MM.1S (cell line): ENCODE measurements at places on chromosomes 2 and 18.

GRCh38 chr2:190407662-190408537, at the start of gene MFSD6:
Gene MFSD6, plus strand, starts transcription at chr2:190408355. Its CDS starts 27,675 bp downstream, at chr2:190436030.
- peak within 1 kb of the TSS; percentile 91 for H3K4me3 ChIP-seq
- H3K36me3 ChIP-seq, result no peaks in the 10 kb centered on the region
- H3K4me1 ChIP-seq, result peaks cover 11% of the 10 kb centered on the region; the same call in 1 of the 2 replicates
- no peaks in the 10 kb centered on the region for H3K27me3 ChIP-seq
- peak; percentile 57 for DNase-seq

GRCh38 chr2:229425598-229425997, 154.5 kb upstream of the PID1 start:
- H3K4me1 ChIP-seq, result no peaks in the 10 kb centered on the region
- H3K27ac ChIP-seq, result no peak overlapping the region
- no peaks in the 10 kb centered on the region for H3K27me3 ChIP-seq
- DNase-seq, result no peak
- H3K4me3 ChIP-seq, result no peak overlapping the region

GRCh38 chr2:70686577-70687460, 81.2 kb downstream of the ADD2 start:
- H3K36me3 ChIP-seq, result no peaks in the 10 kb centered on the region
- H3K27ac ChIP-seq, result no peak overlapping the region
- H3K4me3 ChIP-seq, result no peak overlapping the region

DNA sequence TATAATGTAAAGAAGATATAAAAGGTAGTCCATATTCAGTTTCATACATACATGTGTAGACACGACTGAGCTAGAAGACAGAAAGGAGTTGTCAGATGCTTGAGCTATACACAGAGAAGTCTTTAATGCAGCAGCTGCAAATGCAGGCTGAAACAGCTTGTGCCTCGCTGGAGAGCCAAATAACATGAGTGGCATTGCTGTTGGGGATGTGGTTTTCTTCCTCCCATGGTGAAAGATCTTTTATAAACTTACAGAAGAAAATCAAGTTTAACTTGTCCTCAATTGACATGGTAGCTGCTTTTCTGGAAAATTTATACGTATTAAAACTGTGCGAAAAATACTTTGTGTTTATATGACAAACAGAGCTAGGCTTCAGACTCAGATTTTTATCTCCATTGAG, 16.4 kb upstream of the IL1R1 start:
- H3K4me3 ChIP-seq, result no peak overlapping the region
- no peak for DNase-seq
- H3K27ac ChIP-seq, result no peak overlapping the region

DNA sequence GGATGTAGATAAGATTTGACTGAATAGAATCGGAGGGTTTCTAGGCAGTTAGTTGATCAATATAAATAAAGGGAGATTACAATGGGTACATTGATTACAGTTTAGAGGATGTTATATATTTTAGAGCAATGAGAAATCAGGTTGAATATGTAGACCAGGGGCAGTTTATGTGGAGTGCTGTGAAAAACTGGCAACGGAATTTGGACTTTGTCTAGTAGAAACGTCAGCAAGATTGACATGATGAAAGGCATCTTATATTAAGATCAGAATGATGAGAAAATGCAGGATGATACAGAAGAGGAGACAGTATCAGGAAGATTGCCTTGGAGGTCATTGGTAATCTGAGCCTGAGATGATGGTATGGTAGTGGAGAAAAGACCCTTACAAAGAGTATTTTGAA, 39.9 kb downstream of the RAB10 start:
- no peaks in the 10 kb centered on the region for H3K27me3 ChIP-seq
- H3K4me1 ChIP-seq, result peaks cover 4% of the 10 kb centered on the region
- DNase-seq, result no peak
- no peaks in the 10 kb centered on the region for H3K36me3 ChIP-seq

DNA sequence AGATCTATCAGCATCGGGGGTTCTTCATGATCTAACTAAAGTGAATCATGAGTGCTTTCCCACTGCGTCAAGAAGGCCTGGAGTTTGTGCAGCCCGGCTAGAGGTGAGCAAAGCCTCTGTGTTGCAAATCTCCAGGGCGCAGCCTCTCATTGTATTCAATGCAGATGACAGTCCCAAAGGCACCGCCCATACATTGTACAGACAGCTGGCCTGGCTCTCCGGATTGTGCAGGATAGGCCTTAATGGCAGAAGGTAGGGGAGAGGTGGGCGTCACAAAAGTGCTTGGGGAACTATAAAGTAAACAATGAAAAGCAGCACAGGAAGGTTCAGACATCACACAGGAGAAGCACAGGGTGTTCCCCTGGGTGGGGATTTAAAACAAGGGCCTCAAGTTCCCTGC, 907 bp upstream of the GYPC start:
- no peaks in the 10 kb centered on the region for H3K27me3 ChIP-seq
- peaks cover 21% of the 10 kb centered on the region for H3K4me1 ChIP-seq
- DNase-seq, result no peak
- H3K27ac ChIP-seq, result no peak overlapping the region
- H3K4me3 ChIP-seq, result no peak overlapping the region
- no peaks in the 10 kb centered on the region for H3K36me3 ChIP-seq

GRCh38 chr2:216107760-216108159, 1.4 kb upstream of the XRCC5 start:
- DNase-seq, result no peak
- peaks cover 27% of the 10 kb centered on the region for H3K4me1 ChIP-seq
- H3K36me3 ChIP-seq, result no peaks in the 10 kb centered on the region
- H3K27ac ChIP-seq, result no peak overlapping the region

GRCh38 chr2:27074738-27075565, 3.5 kb upstream of the EMILIN1 start:
- H3K4me3 ChIP-seq, result no peak overlapping the region
- H3K27me3 ChIP-seq, result no peaks in the 10 kb centered on the region
- H3K4me1 ChIP-seq, result peaks cover 53% of the 10 kb centered on the region
- H3K36me3 ChIP-seq, result no peaks in the 10 kb centered on the region

GRCh38 chr2:234457421-234457820, 39.5 kb downstream of the ARL4C start:
- no peak for DNase-seq
- H3K4me3 ChIP-seq, result no peak overlapping the region
- no peak overlapping the region for H3K27ac ChIP-seq
- no peaks in the 10 kb centered on the region for H3K36me3 ChIP-seq

DNA sequence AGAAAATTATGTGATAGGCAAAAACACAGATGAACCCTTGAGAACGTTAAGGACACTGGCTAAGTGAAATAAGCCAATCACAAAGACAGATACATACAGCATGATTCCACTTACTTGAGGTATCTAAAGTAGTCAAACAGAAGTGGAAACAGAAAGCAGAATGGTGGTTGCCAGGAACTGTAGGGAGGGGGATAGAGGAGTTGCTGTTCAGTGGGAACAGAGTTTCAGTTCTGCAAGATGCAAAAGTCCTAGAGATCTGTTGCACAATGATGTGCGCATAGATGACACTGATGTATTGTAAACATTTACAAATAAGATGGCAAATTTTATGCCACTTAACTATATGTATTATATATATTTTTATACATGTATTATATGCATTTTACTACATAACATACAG, 59.7 kb downstream of the POLE4 start:
- H3K27me3 ChIP-seq, result no peaks in the 10 kb centered on the region
- H3K4me3 ChIP-seq, result no peak overlapping the region
- no peak overlapping the region for H3K27ac ChIP-seq
- no peaks in the 10 kb centered on the region for H3K4me1 ChIP-seq

DNA sequence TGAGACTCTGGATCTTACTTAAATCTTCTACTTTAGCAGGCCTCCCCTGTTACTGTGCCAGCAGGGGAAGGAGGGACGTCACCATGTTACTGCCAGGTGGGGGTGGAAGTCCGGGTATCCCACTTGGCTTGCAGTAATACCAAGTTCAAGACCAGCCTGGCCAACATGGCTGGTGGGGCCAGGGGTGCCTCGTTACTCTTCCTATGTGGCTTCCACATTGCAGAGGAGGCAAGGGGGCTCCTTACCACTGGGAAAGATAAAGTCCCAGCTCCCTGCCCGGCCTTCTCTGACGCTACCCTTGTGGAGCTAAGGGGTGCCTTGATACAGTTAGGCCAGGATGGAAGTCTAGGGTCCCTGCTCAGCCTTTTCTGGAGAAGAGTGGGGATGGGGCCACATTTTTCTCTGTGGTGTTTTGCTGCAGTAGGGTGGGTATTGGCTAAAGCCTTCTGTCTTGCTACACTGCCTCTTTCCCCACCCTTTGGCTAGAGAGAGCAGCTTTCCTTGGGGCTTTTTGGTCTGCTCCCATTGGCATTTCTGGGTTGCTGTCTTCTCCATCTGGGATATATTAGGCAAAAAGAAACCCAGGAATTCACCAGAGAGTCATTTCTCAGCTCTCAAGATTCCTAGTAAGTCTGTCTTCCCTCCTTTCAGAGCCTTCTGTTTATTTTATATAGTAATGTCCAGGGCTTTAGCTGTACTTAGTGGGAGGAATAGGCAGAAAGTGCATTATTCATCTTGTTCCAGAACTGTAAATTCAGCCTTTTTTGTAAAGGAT, 21.9 kb downstream of the ELMOD3 start:
- H3K36me3 ChIP-seq, result no peaks in the 10 kb centered on the region
- no peak for DNase-seq
- H3K4me3 ChIP-seq, result no peak overlapping the region
- H3K27ac ChIP-seq, result no peak overlapping the region
- H3K4me1 ChIP-seq, result no peaks in the 10 kb centered on the region

DNA sequence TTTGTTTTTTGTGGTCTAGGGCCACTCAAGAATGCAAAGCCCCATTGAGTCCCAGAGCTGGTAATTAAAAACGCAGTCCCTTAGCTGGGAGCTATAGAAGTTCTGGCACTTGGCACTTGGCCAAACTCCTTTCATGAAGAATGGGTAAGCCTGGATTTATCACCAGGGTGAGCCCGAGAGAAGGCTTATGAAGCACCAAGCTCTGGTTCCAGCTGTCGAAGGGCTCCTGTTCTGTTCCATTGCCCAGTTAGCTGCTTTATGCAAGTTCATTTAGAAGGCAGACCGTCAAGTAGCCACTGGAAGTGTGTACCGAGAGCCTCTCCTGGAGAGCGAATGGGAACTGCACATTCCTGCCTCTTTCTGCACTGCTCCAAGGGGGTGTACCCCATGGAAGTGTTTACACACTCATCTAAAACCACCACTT, 14.2 kb downstream of the ECEL1 start:
- no peaks in the 10 kb centered on the region for H3K4me1 ChIP-seq
- H3K4me3 ChIP-seq, result no peak overlapping the region
- no peaks in the 10 kb centered on the region for H3K27me3 ChIP-seq
- H3K36me3 ChIP-seq, result no peaks in the 10 kb centered on the region

- peaks cover 12% of the 10 kb centered on the region; the same call in 1 of the 2 replicates for H3K4me1 ChIP-seq
- H3K4me3 ChIP-seq, result peak overlapping the region; percentile 93
- H3K27ac ChIP-seq, result peak overlapping the region; percentile 77; the same call in 1 of the 2 replicates
- no peaks in the 10 kb centered on the region for H3K36me3 ChIP-seq
Observed at GRCh38 chr18:31498574-31499524, 872 bp downstream of the DSG2 start.

GRCh38 chr2:55763721-55764120, 70.1 kb upstream of the PNPT1 start:
- no peak for DNase-seq
- no peak overlapping the region for H3K27ac ChIP-seq
- no peaks in the 10 kb centered on the region for H3K36me3 ChIP-seq
- no peaks in the 10 kb centered on the region for H3K27me3 ChIP-seq
- H3K4me1 ChIP-seq, result no peaks in the 10 kb centered on the region

- no peaks in the 10 kb centered on the region for H3K4me1 ChIP-seq
- DNase-seq, result no peak
- no peak overlapping the region for H3K27ac ChIP-seq
- H3K4me3 ChIP-seq, result no peak overlapping the region
- H3K36me3 ChIP-seq, result peaks cover 37% of the 10 kb centered on the region
Observed at GRCh38 chr2:174573621-174574081, 24.0 kb downstream of the WIPF1 start.

- H3K4me3 ChIP-seq, result no peak overlapping the region
- H3K27me3 ChIP-seq, result no peaks in the 10 kb centered on the region
- no peak for DNase-seq
- H3K4me1 ChIP-seq, result no peaks in the 10 kb centered on the region
- no peak overlapping the region for H3K27ac ChIP-seq
- no peaks in the 10 kb centered on the region for H3K36me3 ChIP-seq
Observed at GRCh38 chr18:69934601-69935265, 12.9 kb downstream of the CD226 start.

DNA sequence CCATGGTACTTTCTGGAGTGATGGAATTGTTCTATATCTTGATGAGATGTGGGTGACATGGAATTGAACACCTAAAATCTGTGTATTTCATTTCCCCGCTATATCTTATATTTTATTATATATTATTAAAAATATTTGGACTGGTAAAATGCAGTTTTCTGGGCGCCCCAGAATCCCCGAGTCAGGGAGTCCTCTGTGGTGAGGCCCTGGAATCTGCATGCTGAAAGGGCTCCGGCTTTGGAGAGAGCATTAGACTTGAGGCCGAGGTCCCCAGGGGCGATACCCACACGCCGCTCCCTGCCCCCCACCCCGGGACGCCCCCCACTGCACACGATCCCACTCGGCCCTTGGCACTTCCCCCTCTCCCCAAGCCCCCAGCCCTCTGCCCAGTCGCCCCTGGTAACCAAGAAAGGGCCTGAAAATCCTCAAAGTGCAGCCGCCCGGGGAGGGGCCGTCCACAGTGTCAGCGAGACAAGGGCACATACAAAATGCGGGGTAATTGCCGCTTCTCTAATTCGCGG, 126.0 kb downstream of the ZFP36L2 start:
- no peak overlapping the region for H3K4me3 ChIP-seq
- no peaks in the 10 kb centered on the region for H3K36me3 ChIP-seq
- H3K4me1 ChIP-seq, result no peaks in the 10 kb centered on the region
- H3K27me3 ChIP-seq, result no peaks in the 10 kb centered on the region

DNA sequence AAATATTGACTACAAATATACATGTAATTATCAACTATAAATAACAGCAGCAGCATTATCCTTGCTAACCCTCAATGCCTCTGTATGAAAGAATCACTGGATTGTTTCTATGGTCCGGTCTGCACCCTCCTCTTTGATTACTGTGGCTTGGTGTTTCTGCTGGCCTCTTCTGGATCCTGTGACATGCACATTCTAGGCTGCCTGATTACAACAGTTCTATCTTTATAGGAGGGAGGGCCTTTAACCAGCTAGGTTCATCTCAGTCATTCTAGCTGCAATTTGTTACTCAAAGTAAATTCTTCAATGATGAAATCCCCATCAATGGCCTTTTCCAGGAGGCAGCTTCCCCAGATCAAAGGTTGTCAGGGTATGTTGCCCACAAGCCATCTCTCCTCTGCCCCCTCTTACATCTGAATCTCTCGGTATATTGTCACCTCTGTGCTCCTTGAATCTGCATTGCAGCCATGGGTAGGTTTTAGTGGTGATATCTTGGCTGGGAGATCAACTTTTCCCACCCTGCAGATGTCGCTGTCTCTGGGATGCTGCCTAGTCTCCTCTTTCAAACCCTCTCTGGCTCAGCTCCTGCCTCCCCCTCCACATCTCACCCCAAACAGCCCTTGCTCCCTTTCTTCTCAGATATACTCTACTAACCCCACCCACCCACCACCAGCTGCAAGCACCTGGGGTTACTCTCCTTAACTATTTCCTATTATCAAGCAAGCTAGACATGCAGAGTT, 106.2 kb upstream of the BZW1 start:
- DNase-seq, result no peak
- no peaks in the 10 kb centered on the region for H3K36me3 ChIP-seq
- H3K27ac ChIP-seq, result no peak overlapping the region
- no peaks in the 10 kb centered on the region for H3K27me3 ChIP-seq
- H3K4me3 ChIP-seq, result no peak overlapping the region
- peaks cover 12% of the 10 kb centered on the region for H3K4me1 ChIP-seq

GRCh38 chr18:23745366-23745765, 56.1 kb downstream of the LAMA3 start:
- H3K36me3 ChIP-seq, result no peaks in the 10 kb centered on the region
- H3K4me1 ChIP-seq, result no peaks in the 10 kb centered on the region
- no peak overlapping the region for H3K27ac ChIP-seq
- no peak for DNase-seq

- peaks cover 11% of the 10 kb centered on the region for H3K27me3 ChIP-seq
- no peak overlapping the region for H3K4me3 ChIP-seq
- H3K4me1 ChIP-seq, result no peaks in the 10 kb centered on the region
- no peak overlapping the region for H3K27ac ChIP-seq
Observed at GRCh38 chr2:10501980-10502802, 54.1 kb upstream of the ODC1 start.
